ENCODE measurements at places on chromosomes 11 and 22. TPM values are rescaled to one million over a fixed set of nuclear protein-coding genes. Genes with fewer than 3 reads are reported as not detected.
A peak's percentile ranks its signal among the peaks of the same experiment; 100 is the strongest.

The C11orf42 gene
- polyA plus RNA-seq: 0.24 TPM

The EIF3D gene
- polyA plus RNA-seq: 184 TPM

The OR5T3 gene
- polyA plus RNA-seq: not detected

DNA sequence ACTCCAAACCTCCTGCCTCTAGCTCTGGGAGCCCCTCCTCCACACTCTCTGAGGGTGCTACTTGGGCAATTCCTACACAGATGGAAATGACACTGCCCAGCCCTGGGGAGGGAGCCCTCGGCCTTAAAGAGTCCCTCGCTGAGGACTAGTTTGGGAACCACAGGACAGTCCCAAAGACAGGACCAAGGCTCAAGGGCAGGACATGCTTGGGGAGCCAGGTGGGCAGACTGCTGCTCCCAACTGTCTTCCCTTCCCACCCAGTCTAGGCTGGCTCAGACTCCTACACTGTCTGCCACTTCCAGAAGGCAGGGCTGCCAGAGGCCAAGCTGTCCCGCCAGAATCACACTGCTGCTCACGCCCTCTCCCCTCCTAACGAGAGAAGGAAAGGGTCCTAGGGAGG is 9.8 kb downstream of the ARRB1 start:
- no peak for DNase-seq

- no peak for DNase-seq
Measured at GRCh38 chr11:74721479-74721835, 9.8 kb downstream of the CHRDL2 start.

DNA sequence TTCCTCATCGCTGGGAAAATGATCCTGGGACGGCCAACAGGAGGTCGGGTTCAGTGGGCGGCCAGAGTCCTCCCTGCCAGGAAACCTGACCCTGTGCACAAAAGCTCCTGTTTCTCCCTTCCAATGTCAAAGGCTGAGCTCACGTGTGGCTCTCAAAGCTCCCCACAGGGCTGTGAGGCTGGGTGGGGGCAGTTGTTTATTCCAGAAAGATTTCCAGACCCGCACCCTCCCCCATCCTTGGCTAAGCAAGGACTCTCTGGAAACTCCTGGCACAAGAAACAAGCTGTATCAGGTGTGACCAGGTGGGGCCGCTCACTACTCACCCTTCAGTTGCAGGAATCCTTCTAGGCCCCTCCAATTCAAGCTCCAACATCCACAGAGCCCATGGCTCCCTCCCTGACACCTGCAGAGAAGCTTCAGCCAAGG is 131.9 kb downstream of the SHANK2 start:
- no peak for DNase-seq

DNA sequence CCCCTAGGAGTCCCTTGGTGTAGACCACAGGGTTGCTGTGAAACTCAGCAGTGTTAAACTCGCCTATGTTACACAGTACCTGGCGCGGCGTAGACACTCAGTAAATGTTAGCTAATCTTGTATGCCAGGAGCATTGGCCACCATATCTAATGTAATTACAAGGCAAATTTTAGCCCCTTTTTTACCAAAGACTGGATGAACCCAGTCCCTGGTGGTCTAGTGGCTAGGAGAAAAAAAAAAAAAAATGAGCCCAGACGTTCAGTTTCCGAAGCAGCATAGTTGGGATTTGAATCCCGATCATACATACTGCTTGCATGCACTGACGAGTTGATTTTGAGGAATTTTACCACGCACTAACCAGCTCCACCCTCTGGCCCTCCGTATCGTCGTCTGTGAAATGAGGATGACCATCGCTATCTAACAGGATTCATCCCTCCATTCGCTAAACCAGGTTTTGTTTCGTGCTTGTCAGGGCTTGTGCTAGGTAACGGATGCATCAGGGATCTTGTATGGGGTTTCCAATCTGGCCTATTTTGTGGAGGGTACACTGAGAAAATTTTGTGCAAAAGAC is 688 bp downstream of the PTS start:
- DNase-seq: peak; percentile 14

- DNase-seq: no peak
Measured at GRCh38 chr11:32098142-32098903, 7.4 kb downstream of the RCN1 start.

GRCh38 chr11:91773090-91773489 is 451.5 kb upstream of the FAT3 start:
- no peak for DNase-seq

GRCh38 chr22:50183141-50183971 is 2.4 kb upstream of the TRABD start:
- no peak for DNase-seq

DNA sequence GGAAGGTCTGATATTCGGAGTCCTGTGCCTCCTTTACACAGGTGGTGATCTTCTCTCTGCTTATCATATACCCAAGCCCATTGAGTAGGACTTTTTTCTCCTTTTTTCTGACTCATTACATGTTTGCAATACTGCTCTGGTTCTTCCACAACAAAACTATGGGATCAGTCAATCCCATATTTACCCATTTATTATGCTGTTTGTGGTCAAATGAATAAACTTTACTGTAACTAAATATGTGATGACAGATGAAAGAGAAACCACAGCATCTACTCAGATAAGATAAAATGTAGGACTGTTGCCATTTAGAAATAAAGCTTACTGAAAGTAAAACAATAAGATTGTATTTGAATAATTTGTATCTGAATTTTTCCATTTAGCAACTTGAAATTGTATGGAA is 958.7 kb upstream of the FAT3 start:
- DNase-seq: no peak

DNA sequence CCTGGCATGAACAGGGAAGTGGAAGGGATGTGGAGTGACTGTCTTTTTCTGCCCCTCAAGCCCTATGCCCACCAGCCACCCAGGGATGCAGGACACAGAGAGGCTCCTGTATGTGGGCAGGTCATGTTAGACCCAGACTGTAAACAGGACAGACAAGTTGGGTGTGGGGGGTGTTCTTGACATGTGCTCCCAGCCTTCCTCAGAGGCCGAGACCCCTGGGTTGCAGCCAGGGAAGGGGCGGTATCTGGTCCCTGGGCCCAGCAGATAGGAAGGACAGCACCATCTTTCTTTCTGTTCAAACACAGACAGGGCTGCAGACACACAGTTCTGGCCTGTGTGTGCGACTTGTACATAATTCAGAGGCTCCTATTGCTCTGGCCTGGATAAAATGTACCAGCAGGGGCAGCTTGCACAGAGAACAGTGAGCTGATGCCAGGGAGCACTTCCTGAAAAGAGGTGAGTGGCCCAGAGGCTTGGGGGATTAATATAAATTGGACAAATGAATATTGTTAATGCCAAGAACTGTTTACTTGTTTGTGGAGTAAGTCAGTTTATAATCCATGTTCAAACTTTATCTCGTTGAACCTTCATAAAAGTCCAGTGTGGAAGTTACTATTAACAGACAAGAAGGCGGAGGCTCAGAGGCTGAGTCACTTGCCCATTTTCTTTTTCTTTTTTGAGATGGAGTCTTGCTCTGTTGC is 16.6 kb downstream of the GDPD5 start:
- no peak for DNase-seq

GRCh38 chr22:22210375-22210774 is 34.2 kb upstream of the VPREB1 start:
- no peak for DNase-seq

GRCh38 chr11:77214557-77214956 is 86.5 kb downstream of the MYO7A start:
- DNase-seq: no peak
